Kidney glomerular epithelial cell (primary cell): ENCODE measurements at places on chromosomes 11 and 22.

DNA sequence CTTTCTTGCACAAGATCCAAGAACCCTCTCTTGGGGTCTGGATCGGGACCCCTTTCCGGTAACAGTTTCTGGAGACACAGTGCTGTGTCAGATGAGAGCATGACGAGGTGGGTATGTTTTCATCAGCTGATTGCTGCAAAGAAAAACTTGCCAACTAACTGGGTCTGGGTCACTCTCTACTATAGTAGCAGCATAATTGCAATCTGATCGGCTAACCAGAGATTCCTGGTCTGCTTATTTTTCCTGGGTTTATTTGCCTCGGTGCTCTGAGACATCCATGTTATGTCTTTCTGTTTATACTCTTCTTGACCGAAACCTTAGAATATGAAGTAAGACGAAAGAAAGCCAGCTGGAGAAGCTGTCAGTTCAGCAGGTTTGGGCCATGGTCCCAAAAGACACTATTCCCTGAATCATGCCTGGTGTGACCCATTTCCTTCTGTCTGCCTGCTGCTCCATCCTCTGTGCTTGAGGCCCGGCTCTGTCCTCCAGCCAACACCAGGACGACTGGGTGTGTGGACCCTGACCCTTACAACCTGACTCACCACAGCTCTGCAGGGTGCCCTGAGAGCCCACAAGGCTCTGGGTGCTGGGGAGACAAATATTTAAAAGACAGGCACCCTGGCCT is 24.1 kb upstream of the CLMP start:
- no peak for DNase-seq

DNA sequence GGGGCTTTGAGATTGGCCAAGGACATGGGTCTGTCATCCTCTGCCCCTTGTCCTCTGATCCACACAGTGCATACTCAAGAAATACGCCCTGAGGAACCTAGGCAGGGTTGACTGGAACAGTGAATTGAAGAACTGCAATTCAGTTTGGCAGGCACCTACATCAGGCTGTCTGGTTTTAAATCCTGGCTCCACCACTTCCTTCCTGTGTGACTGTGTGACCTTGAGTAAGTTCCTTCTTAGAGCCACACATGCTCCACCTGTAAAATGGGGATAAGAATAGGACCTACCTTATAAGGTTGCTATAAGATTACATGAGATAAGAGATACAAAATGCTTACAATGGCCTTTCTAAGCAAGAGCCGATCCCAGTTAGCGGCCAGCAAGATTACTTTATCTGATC is 15.8 kb upstream of the TCF20 start:
- no peak for DNase-seq

DNA sequence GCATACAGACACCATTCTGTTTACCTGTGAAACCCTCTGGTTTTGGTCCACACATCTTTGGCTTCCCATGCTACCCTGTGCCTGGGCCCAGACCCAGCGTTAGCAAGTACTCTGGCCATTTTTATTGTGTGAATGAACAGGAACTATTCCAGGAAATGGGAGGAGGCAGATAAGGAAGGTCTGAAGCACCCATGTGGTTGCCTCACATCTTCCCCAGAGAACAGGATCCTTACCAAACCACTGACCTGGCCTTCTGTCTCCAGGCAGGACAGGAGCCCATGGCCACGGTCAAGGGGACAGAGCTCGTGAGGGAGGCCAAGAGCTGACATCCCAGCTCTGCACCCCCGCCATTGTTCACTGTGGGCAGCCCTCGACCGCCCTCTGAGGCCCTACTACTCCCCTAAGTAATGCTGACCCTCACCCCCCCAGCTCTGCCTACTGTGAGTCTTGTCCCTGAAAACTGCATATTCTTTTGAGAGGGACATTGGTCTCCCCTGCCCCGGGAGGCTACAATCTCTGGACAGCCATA is 97.7 kb upstream of the TP53I11 start:
- DNase-seq = no peak

- DNase-seq = no peak
Measured at GRCh38 chr11:1076061-1076665, 1.5 kb downstream of the MUC2 start.

DNA sequence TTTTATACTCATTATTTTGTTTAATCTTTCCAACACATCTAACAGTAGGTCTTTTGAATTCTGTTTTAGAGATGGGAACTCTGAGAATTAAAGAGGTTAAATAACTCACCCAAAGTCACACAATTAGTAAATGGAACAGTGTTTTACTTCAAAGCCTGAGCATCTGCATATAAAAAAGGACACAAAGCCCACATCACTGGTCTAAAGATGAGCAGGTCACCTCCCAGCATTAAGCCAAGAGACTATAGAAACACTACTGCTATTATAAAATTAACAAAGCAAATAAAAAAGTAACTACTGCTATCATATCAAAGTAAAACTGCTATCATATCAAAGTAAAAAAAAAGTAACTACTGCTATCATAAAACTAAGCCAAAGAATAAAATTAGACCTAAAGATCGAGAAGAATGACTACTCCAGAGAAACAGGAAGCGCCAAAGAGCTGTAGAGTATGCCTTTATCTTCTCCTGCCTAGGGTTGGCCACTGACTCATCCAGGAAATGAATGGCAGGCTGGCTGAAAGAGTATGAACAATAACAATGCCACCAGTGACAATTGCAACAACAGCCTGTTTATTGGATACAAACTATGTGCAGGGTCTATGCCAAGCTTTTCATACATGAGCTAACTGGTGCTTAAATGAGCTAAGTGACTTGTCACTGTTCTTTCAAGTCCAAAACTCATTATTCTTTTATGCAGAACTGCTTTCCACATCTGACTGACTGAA is 1153.0 kb upstream of the TENM4 start:
- peak; percentile 43 for DNase-seq

- DNase-seq = peak; percentile 74
Measured at GRCh38 chr11:62432695-62433094, 13.9 kb downstream of the SCGB1A1 start.

GRCh38 chr11:132068556-132068955 is 698.1 kb downstream of the NTM start:
- no peak for DNase-seq

GRCh38 chr11:76598426-76598839 is 72.1 kb downstream of the LRRC32 start:
- DNase-seq = no peak

- no peak for DNase-seq
Measured at GRCh38 chr22:22082960-22083359, 100.4 kb upstream of the TOP3B start.

- no peak for DNase-seq
Measured at GRCh38 chr11:91686700-91687099, 537.9 kb upstream of the FAT3 start.

DNA sequence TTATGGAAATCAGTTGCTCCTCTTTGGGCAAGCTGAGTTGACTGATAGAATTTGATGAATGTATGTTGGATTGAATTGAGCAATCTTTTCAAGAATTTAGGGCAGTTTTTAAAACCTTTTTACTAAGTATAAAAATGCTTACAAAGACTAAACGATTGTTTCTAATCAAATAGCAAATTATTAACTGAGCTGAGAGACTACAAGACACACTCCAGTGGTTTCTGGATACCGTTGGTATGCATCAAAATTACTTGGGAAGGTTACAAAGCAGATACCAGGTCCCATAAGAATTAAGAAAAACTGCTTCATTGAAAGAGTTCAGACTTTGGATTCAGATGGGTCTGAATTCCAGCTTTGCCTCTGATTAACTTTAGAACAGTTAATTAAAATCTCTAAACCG is 721.4 kb downstream of the FAM181B start:
- peak; percentile 80 for DNase-seq

GRCh38 chr22:23225724-23226496 is 45.6 kb downstream of the BCR start:
- no peak for DNase-seq

DNA sequence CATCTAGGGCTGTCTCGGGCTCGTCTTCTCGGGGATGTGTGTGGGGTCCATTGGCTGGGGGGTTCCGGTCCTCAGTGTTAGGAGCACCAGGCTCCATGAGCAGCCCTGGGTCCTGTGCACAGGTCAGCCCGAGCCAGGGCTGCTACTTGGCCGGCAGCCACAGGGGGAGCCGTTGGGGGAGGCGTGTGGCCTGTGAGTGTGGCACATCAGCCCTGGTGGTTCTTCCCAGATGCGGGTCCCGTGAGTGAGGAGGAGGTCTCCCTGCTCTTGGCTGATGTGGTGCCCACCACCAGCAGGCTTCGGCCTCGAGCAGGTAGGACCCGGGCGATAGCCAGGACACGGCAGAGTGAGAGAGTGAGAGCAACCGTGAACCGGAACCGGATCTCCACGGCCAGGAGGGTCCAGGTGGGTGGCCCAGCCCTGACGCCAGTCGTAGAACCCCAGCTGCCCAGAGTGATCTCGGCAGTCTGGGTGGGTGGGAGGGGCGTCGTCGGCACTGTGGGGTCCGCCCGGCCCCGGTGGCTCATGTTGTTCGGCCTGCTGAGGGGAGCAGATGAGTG is 18.5 kb downstream of the IRF7 start:
- DNase-seq = no peak

- no peak for DNase-seq
Measured at GRCh38 chr11:108906826-108907225, 242.0 kb downstream of the DDX10 start.

DNA sequence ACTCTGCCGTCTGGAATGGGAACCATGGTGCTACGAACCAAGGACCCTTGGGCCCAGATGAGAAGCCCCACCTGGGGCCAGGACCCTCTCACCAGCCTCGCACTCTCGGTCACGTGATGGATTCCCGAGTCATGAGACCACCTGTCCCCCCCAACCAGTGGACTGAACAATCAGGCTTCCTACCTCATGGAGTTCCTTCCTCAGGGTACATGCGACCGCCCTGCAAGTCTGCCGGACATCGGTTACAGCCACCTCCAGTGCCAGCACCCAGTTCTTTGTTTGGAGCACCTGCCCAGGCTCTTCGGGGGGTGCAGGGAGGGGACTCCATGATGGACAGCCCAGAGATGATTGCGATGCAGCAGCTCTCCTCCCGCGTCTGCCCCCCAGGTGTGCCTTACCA is 20.8 kb upstream of the SLC25A18 start:
- no peak for DNase-seq

GRCh38 chr11:14267861-14268635 is 90.9 kb downstream of the RRAS2 start:
- DNase-seq = no peak

DNA sequence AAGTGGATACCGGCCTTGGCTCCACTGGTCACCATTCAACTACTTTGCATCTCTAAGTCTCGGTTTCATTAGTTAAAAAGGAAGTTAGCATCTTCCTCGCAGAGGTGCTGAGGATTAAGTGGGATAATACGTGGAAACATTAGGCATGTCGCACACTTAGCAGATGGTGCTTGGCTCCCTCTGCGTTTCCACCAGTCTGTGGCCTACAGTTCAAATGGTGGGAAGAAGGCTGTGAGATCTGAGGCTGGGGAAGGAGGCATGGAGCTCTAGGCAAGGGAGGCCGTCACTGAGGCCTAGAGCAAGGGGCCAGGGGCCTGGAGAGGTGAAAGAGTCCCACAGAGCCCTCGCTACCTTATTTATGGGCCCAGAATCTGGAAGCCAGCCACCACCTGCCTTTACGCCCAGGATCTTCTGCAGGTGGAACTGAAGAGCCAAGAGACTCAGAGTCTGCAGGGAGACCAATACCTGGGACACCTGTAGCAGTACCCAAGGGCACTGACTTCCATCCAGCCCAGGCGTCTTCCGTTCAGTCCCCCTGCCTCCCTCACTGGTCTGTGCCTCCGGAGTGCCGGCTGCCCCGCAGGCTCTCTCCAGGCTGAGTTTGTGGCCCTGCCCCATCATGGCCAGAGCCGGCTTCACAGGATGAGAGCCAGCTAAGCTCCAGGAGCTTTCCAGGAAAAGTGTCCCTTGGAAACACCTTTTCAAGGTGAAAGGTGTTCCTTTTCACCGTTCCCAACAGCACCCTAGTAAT is 66.1 kb upstream of the A4GALT start:
- no peak for DNase-seq

GRCh38 chr22:24683691-24684090 is 80.7 kb downstream of the GGT1 start:
- DNase-seq = no peak

- DNase-seq = no peak
Measured at GRCh38 chr11:16418428-16419097, 62.2 kb upstream of the SOX6 start.

DNA sequence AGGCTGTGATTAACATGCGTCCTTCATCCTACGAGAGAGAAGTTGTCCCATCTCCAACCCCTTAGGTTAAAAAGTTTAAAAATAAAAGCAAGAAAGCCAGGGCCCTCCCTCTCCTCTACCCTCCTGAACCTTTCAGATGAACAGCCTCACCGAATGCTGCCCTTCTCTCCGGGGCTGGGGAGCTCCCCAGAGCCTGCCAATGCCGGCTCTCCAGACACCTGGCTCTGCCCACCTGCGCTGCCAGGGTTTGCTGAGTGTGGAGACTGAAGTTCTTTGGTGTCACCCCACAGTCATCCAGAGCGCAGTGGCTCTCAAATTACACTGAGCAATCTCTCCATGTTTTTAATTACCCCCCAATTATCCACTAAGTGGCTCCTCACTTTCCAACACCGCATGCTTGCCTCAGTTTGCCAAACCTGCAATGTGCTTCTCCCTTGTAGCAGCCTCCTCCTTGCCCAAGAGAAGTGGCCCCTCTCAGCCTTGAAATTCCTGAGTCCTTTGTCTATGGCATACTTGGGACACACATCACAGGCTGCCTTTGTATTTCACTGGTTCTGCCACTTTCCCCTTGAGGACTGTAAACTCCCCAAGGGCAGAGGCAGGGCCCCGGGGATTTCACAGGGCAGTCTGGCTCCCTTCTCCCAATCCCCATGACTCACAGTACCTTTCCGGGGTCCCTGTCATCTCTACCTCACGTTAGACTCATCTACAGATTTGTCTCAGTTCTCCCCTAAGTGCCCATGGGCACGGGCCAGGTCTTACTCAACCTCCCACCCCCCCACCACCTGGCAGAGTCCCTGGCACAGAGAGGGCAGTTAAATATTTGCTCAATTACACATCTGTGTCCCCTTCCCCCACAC is 2.0 kb downstream of the MYH9 start:
- DNase-seq = peak; percentile 84

DNA sequence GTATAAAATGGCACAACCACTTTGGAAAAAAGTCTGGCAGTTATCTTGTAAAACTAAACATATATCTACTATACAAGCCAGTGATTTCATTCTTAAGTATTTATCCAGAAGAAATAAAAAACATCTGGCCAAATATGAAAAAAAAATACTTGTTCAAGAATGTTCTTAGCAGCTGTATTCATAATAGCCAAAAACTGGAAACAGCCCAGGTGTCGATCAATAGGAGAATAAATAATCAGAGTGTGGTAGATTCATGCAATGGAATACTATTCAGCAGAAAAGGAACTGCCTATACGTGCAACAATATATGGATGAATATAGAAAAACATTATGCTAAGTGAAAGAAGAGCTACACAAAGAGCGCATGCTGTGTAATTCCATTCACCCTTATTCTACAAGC is 36.7 kb downstream of the POU2AF1 start:
- no peak for DNase-seq

DNA sequence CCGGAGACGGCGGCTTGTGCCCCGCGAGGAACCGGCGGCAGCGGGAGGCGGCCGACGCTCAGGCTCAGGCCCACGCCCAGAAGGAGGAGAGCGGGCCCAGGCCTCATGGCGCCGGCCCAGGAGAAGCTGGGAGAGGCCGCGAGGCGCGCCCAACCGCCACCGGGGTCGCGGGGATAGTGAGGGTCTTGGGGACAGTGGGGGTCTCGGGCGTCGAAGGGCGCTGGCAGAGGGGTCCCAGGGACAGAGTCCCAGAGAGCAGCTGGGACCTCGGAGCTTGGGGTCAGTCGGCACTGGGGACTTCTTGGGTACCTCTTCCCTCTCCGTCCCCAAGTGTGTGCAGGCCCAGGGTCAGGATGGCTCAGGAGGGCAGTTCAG is at the start of gene PKDREJ:
TSS of gene PKDREJ (minus strand) at position 128 of the 375 bp plus-strand sequence. CDS start at position 107, 21 bp downstream.
- no peak for DNase-seq

GRCh38 chr22:30245181-30245984 is 1.2 kb downstream of the LIF start:
- no peak for DNase-seq
